ENCODE measurements at places on chromosomes 7 and 10.

- no peak for DNase-seq
Observed at GRCh38 chr10:109877546-109877945, 45.8 kb downstream of the XPNPEP1 start.

DNA sequence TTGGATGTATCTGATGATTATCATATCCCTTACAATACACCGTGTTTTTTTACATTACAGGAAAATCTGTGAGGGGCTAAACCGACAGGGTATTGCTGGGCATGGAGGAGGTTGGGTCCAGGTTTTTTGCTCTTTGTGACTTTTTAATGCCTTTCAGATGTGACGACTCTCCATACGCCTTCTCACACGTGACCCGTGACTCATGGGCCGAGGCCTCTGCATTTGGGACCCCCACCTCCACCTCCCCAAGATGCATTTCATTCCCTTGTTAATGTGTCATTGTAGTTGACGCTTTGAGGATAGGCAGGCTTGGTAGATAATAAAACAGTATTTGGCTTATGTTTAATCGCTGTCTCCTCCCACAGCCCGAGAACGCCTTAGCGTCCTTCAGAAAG is 95.3 kb downstream of the CUX1 start:
- no peak for DNase-seq

DNA sequence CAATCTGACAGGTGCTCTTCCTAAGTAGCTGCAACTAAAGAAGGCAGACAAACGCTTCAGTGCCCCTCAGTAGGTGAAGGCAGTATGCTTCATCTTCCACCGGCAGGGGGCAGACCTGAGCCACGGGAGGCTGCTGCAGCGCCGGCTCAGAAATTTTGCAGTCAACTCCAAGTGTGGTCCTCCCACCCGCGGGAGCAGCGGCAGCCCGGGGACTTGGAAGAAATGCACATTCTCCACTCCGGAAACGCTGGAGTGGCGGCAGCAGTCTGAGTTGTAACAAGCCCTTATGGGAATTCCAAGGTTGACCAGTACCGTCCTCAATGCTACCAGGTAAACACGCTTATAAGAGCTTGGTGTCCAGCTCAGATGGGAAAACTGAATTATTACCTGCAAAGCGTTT is 3.4 kb downstream of the IGFBP3 start:
- DNase-seq, result peak; percentile 85

DNA sequence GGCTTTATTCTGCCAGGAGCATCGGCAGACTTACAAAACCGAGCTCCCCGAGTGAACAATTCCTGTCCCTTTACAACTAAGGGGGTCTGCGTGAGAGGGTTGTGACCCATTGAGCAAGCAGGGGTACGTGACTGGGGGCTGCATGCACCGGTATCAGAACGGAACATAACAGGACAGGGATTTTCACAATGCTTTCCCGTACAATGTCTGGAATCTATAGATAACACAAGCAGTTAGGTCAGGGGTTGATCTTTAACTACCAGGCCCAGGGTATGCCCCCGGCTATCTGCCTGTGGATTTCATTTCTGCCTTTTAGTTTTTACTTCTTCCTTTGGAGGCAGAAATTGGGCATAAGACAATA is 38.1 kb upstream of the GSDME start:
- no peak for DNase-seq

- no peak for DNase-seq
Observed at GRCh38 chr7:30896783-30897637, 14.6 kb upstream of the AQP1 start.

DNA sequence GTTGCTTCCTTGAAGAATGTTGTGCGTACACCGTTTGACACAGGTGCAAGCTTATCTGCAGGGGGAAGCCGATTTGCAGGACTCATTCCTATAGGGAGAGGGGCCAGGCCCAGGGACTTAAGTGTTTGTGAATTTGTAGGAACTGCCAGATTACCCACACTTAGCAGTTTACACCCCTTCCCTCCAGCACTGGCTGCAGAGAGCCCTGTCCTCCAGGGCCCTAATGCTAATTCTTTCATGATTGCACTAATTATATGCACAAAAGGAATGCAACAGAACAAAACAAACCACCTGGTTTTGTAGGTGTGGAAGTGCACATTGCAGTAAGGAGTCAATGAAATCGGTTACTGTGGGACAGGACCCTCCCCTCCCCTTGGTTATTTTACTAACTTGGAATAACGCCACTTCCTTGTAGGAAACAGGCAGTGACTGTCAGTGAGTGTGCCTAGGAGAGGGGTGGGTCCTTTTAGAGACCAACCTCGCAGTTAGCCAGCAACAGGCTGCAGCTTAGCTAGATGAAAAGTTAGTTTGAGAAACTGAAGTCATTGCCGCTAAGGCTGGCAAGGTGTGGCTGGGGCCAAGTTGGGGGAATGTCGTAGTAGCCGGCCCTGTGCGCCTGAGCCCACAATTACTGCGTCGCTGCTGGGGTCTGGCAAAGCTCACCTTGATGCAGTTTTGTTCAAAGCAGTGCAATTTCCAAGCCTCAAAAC is 60.6 kb downstream of the CUX1 start:
- DNase-seq, result no peak

GRCh38 chr7:116226664-116227063 is 16.3 kb downstream of the TES start:
- no peak for DNase-seq

DNA sequence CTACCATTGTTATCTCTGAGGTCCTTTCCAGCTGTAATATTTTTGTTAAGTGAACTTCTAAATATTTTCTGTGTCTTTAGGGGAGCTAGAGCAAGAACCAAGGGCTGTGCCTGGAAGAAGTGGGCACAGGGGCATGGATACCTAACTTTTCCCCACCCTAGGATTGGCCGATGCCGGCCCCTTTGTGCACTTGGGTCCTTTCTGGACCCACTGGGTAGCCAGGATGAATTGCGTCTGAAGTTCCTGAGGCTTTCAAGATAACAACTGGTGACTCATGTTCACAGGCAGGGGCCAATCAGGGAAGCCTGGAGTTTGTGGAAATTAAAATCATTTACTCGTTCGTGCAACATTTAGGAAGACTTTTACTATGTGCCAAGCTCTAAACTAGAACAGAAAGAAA is 758 bp downstream of the DPCD start:
- no peak for DNase-seq

DNA sequence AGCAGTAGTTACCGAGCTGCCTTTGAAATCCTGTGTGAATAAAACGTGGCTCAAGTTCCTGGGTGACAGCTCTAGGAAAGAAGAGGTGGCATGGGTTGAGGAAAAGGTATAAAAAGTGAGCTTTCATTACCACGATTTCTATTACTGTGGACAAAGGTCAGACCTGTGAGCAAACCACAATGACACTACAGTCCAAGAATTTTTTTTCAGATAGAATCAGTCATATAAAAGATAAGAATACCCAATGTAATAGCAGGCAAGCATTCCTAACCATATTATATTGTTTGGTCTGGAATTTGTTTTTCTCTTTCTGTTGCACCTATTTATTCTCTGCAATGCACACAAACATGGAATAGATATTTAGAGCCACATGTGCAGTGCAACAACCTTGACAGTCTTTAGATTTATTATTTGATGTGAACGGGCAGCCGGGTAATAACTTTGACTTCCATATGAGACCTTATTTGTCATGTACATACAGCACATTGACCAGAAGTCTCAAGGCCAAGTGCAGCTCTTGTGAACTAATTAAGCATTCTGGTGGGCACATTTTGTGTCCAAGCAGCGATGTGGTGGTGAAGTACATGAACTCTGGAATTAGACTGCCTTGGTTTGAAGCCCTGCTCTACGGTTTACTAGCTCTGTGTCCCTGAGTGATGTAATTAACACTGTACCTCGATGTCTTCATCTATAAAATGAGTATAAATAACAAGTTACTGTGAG is 156.8 kb downstream of the NRCAM start:
- no peak for DNase-seq

DNA sequence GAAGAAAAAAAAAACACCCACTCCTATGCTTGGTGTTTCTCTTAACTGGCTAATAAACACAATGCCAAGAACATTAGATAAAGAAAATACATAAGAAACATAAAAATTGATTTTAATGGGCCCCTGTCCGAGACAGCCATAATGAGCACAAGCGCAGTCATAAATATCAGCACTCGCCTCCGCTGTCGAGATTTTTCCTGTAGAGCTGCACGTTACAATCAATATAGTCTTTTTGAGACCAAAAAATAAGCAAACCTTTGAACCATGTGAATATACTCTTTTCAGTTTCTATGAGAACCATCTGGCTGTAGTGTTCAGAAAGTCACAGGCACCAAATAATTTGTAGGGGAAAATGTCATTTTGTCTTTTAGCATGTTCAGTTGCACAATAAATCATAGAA is 70.1 kb downstream of the MGMT start:
- no peak for DNase-seq

DNA sequence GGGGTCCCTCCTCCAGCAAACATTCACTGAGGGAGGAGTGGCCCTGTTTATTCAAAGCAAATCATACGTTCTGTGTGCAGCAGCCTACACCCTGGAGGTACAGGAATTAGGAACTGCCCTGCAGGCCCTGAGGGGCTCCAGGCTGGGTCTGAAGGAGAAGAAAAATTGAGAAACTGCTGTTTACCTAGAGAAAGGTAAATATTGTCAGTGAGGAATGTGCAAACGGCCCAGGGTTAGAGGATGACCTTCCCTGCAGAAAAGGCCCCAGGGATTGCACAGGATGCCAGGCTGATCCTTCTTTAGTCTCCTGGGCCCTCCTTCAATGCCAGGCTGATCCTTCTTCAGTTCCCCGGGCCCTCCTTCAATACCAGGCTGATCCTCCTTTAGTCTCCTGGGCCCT is 5.7 kb downstream of the CALML5 start:
- no peak for DNase-seq

- DNase-seq, result no peak
Observed at GRCh38 chr10:122884166-122884565, 4.8 kb upstream of the FAM24B start.

GRCh38 chr10:124917428-124918190 is 24.3 kb upstream of the ZRANB1 start:
- peak; percentile 59 for DNase-seq

GRCh38 chr7:69992938-69993337 is 394.7 kb downstream of the AUTS2 start:
- DNase-seq, result no peak
